ENCODE measurements at places on chromosomes 7 and 10. TPM values are rescaled to one million over a fixed set of nuclear protein-coding genes. Genes with fewer than 3 reads are reported as not detected.

ACTR3C gene
- 5.4 TPM for total RNA-seq

ARHGEF5 gene
- 0.06 TPM for total RNA-seq

LIPN gene
- total RNA-seq: not detected

CALN1 gene
- not detected for total RNA-seq

DYNC1I1 gene
- 31.3 TPM for total RNA-seq

C10orf95 gene
- total RNA-seq: not detected

IFIT2 gene
- total RNA-seq: 5.3 TPM

SPDYE9 gene
- not detected for total RNA-seq

GIMAP4 gene
- 293 TPM for total RNA-seq

DRGX gene
- not detected for total RNA-seq

SFTPA1 gene
- total RNA-seq: not detected

STAG3 gene
- total RNA-seq: 0.25 TPM

PAX4 gene
- total RNA-seq: not detected

EBF3 gene
- total RNA-seq: 9.5 TPM

VIM gene
- total RNA-seq: 3,002 TPM

ZMIZ2 gene
- total RNA-seq: 4.7 TPM

ALOX5 gene
- total RNA-seq: not detected

PALD1 gene
- 105 TPM for total RNA-seq

CYP2C8 gene
- not detected for total RNA-seq

SPAM1 gene
- total RNA-seq: not detected

PNLIPRP2 gene
- total RNA-seq: not detected

TEX47 gene
- not detected for total RNA-seq

OR2A42 gene
- not detected for total RNA-seq

SPDYE5 gene
- not detected for total RNA-seq

FMC1 gene
- total RNA-seq: 9.7 TPM

C10orf105 gene
- total RNA-seq: not detected

SH2D4B gene
- 0.16 TPM for total RNA-seq

MBL2 gene
- total RNA-seq: not detected

MACROH2A2 gene
- total RNA-seq: 0.16 TPM

INMT gene
- 0.16 TPM for total RNA-seq

PCLO gene
- 4.5 TPM for total RNA-seq

NRP1 gene
- 165 TPM for total RNA-seq

NPTX2 gene
- total RNA-seq: 0.69 TPM

HTR7 gene
- total RNA-seq: under 0.01 TPM

FANK1 gene
- total RNA-seq: 2.3 TPM

SLC37A3 gene
- 29.8 TPM for total RNA-seq

PNLIPRP3 gene
- not detected for total RNA-seq

GIMAP8 gene
- 102 TPM for total RNA-seq

HTR5A gene
- not detected for total RNA-seq

CALML3 gene
- total RNA-seq: not detected

GPR15LG gene
- not detected for total RNA-seq

NPY gene
- not detected for total RNA-seq

SLC13A4 gene
- not detected for total RNA-seq

CASTOR2 gene
- 9.8 TPM for total RNA-seq

EPHA1 gene
- not detected for total RNA-seq

HSPA12A gene
- total RNA-seq: 1.5 TPM

NKX1-2 gene
- not detected for total RNA-seq

CPED1 gene
- 2.2 TPM for total RNA-seq

PALS2 gene
- total RNA-seq: 18.9 TPM

ZNF33B gene
- total RNA-seq: 24.7 TPM

HPSE2 gene
- total RNA-seq: not detected

GIMAP1 gene
- 26.7 TPM for total RNA-seq

ST8SIA6 gene
- total RNA-seq: 0.16 TPM

BICC1 gene
- 0.16 TPM for total RNA-seq
